ENCODE measurements at places on chromosomes 2 and 18.
A peak's percentile ranks its signal among the peaks of the same experiment; 100 is the strongest.

GRCh38 chr2:16303273-16303577 is 362.4 kb downstream of the CYRIA start:
- DNase-seq = no peak

- DNase-seq = no peak
Observed at GRCh38 chr2:12284487-12284886, 432.2 kb upstream of the TRIB2 start.

DNA sequence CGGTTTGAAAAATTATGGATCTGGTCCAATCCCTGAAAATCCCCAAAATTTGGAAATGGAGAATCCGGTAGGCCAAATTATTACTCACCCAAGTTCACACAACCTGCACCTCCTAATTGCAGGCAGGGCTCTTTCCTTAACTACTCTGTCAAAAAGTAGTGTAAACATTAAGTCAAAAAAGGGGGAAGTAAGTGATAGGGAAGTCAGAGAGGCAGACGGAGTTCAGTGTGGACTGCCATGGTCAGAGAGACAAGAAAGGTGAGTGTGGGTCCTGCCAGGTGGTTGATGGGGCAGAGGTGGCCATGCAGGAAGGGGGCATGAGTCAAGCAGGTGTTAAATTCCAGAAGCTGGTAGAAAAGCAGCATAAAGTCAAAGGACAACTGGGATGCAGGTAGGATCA is 104.7 kb upstream of the STPG4 start:
- no peak for DNase-seq

- DNase-seq = peak; percentile 93
Observed at GRCh38 chr18:11908182-11909060, at the start of gene MPPE1. TSS of gene MPPE1 (minus strand) at chr18:11908317. CDS start at chr18:11897264, 11,053 bp downstream.

- no peak for DNase-seq
Observed at GRCh38 chr2:101516823-101517690, 42.1 kb upstream of the RFX8 start.

DNA sequence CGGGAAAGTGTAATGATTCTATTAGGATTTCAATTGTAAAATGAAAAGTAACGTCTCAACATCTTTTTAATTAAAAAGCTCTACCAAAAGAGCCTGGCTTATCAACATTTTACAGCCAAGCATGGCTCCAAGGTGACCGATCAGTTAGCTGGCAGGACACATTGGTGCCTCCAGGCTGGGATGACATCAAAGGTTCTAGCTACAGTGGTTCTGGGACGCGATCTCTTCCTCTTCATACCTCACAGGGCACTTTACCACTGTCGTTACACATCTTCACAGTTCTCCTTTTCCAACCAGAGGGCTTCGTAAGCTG is 693 bp downstream of the ORC2 start:
- DNase-seq = no peak

DNA sequence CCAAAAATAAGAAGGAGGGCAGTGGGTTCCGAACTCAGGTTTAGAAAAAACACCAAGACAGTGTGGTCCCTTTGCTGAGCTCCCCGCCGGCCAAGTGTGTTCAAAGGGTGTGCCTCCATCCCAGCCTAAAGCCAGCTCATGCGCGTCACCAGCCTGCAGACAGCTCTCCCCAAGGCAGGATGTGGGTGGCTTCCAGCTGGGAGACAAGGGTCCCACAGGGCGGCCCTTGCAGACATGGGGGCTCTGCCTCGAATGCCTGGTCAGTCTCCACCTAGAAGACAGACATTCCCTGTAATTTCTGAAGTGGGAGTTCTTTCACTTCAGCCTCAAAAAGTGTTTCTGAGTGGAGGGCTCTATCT is 135.8 kb upstream of the GPC1 start:
- DNase-seq = no peak

- peak; percentile 52 for DNase-seq
Observed at GRCh38 chr18:32771871-32772580, 797 bp downstream of the KLHL14 start.

DNA sequence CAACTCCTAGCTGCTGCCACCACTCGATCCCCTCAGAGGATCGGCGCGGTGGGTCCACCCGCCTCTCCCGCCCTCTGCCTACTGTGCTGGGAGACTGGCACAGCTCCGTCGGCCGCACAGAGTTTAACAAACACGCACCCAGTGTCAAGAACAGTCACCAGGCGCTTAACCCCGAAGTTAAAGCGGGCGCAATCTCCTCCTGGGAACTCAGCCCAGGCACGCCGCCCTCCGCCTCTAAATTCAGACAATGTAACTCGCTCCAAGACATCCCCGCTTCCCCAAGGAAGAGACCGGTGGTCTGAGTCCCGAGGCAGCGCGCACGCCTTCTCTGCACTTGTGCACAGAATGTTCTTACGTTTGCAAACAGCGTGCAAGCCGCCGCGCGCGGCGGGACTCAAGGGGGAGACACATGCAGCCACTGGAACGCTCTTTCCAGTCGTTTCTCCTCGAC is 533 bp downstream of the CXCR4 start:
- DNase-seq = peak; percentile 36

DNA sequence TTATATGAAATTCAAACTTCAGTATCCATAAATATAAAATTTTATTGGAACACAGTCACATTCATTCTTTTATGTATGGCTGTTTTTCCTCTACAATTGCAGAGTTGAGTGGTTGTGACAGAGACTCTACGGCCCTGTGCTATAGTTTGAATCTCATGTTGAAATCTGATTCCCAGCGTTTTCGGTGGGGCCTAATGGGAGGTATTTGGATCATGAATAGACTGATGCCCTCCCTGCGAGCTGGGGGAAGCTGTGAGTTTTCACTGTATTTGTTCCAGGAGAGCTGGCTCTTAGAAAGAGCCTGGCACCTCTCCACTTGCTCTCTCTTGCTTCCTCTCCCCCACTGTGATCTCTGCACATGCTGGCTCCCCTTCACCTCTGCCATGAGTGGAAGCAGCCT is 1.7 kb downstream of the PFN4 start:
- DNase-seq = no peak

DNA sequence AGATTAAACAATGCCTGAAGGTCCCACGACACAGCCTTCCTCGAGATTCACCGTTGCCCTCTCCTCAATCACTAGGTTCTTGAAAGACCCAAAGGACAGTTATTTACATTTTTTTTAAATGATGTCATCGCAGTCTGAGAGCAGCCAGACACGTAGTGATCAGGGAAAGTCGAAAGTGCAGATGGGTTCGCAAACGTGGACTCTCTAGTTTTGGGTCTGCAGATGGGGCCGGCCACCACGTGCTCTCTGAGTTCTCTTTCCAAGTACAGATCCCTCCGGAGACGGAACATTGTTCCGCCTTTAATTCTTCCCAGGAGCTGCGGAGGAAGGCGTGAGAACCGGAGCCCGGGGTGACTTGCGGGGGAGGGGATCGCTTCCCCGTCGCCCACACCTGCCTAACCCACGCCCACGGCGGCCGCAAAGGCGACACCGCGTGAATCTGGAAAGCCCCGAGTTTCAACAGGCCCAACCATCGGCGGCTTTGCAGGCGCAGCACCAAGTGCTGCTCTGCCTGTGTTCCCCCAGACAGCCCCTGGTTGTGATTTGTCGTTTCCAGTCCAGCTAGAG is 54.3 kb downstream of the PKDCC start:
- peak; percentile 92 for DNase-seq

DNA sequence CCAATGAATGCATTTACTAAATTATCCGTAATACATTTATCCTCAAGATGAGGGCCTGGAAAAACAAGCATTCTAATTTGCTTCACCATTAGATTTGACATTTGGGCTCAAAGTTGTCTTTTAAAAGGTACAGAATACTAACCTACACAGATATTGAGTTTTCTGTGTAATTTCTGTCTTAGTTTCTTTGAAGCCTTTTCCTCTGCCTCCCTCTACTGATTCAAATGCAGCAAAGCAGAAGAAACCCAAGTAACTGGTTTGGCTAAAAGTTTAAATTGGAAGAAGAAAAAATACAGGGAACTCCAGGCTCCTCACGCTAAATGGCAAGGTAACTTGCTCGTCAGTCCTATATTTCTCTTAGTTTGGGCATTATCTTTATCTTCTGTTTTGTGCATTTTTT is 53.3 kb upstream of the SLC5A7 start:
- peak; percentile 33 for DNase-seq

DNA sequence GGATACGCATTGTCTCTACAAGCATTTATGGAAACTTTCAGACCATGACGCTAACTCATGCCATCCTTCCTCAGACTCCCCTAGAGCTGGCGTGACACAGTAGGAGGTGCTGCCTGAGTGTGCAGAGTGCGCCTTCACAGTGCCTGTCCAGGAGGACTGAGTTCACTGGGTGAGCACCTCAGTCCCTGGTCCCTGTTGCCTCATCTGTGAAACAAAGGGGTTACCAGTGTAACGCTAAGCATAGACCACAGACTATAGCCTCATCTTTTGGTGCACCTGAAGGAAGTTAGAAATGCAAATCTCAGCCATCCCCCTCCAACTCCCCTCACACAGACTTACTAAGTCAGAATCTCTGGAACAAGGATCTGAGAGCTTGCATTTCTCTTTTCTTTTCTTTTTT is 142.8 kb downstream of the TMEM17 start:
- DNase-seq = no peak

DNA sequence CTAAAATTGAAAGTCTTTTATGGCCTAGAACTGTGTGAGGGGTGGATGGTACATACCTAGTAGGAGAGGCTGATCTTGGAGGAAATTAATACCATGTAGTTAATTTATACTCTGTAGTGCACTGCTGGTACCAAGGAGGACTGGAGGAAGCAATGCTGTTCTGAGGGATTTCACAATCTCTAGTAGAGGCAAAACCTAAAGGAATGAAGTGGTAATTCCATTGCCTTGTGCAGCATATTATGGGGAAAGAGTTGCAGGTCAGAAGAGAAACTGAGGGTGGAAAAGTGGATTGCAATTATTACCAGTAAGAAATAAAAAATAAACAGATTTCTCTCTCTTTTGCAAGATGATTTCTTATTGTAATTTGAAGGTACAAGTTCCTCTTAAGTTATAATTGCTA is 2.2 kb downstream of the ABI2 start:
- DNase-seq = peak; percentile 6

- no peak for DNase-seq
Observed at GRCh38 chr2:19479666-19480065, 121.2 kb upstream of the OSR1 start.

- no peak for DNase-seq
Observed at GRCh38 chr2:207231967-207232366, 66.2 kb upstream of the KLF7 start.

DNA sequence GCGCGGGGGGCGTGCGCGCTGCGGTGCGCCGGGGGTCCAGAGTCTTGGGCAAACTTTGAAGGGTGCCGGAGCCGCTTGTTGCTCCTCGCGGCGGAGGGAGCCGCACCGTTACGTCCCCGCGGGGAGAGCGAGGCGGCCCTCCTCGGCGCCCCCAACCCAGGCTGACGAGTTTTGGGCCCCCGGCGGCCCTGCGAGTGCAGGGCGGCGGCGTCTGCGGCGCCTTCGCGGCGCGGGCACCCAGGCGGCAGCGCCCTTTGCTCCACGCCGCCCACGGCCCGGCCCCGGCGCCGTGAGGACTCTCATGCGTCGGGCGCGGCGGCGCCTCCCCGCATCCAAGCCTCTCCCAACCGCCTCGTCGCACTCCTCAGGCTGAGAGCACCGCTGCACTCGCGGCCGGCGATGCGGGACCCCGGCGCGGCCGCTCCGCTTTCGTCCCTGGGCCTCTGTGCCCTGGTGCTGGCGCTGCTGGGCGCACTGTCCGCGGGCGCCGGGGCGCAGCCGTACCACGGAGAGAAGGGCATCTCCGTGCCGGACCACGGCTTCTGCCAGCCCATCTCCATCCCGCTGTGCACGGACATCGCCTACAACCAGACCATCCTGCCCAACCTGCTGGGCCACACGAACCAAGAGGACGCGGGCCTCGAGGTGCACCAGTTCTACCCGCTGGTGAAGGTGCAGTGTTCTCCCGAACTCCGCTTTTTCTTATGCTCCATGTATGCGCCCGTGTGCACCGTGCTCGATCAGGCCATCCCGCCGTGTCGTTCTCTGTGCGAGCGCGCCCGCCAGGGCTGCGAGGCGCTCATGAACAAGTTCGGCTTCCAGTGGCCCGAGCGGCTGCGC is 814 bp downstream of the FZD7 start:
- DNase-seq = peak; percentile 52
